ENCODE measurements at places on chromosomes 4 and X.

DNA sequence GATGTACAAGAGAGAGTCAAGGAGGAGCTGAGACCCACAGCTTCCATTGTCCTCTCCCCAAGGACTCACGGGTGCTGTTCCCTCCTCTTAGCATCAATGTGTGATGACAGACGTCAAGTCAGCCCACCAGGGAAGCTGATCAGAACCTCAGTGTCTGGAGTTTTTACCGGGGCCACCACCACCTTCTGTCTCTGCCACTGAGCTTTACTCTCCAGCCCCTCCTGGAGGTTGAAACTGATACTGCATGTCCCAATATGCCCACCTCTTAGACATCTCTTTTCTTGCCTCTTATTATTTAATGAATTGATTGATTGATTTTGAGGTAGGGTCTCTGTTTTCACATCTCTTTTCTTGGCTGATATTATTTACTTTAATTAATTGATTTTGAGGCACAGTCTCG lies 10.3 kb upstream of the AKAP17A start:
- no peak for DNase-seq

GRCh38 chrX:107450823-107451509 lies 1.5 kb downstream of the FRMPD3 start:
- DNase-seq = no peak

GRCh38 chrX:9515973-9516538 lies 51.2 kb downstream of the TBL1X start:
- no peak for DNase-seq

GRCh38 chr4:40228497-40229365 lies 31.9 kb downstream of the RHOH start:
- no peak for DNase-seq

- DNase-seq = no peak
These were observed 2.6 kb downstream of the SLC9B2 start for GRCh38 chr4:103073792-103074438.

DNA sequence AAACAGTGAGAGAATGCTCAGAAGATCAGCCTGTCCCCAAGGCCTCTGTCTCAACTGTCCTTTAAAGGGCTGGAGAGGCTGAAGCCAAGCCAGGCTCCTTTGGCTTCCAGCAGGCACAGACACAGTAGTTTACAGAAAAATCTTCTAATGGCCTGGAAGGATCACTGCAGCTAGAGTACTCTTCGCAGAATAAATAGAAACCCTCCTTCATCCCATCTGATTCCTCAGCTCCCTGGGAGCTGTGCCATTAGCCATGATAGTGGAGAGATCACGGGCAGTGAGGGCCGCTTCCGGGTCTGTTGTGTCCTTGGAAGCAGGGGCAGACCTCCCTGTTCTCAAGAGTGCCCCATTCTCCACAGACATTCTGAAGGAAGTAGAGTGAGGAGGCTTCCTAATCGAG lies 63.1 kb downstream of the CCNI start:
- no peak for DNase-seq

- DNase-seq = no peak
These were observed 52.5 kb downstream of the COQ2 start for GRCh38 chr4:83232082-83232481.

DNA sequence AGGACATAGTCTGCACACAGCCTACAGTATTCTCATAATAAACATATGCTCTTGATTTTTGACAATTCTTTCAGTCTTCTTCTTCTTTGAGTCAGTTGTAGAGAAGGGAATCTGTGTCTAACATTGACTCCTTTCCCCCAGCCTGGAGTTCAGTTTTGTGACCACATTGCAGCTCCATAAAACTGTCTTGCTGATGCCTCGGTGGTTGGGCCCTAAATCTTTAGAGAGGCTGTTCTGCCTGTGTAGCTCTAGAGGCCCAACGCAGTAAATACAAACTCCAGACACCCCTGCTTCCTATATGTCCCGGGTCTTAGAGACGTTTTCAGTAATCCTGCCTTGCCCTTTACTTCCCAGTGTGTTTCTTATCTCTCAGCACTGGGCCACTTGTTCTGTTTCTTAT lies 639.5 kb upstream of the AADAT start:
- no peak for DNase-seq

GRCh38 chr4:181271116-181271640 lies 972.0 kb upstream of the TENM3 start:
- DNase-seq = no peak

GRCh38 chrX:4268676-4269075 lies 555.2 kb upstream of the PRKX start:
- no peak for DNase-seq

GRCh38 chr4:155474758-155475157 lies 98.0 kb upstream of the MAP9 start:
- DNase-seq = no peak

DNA sequence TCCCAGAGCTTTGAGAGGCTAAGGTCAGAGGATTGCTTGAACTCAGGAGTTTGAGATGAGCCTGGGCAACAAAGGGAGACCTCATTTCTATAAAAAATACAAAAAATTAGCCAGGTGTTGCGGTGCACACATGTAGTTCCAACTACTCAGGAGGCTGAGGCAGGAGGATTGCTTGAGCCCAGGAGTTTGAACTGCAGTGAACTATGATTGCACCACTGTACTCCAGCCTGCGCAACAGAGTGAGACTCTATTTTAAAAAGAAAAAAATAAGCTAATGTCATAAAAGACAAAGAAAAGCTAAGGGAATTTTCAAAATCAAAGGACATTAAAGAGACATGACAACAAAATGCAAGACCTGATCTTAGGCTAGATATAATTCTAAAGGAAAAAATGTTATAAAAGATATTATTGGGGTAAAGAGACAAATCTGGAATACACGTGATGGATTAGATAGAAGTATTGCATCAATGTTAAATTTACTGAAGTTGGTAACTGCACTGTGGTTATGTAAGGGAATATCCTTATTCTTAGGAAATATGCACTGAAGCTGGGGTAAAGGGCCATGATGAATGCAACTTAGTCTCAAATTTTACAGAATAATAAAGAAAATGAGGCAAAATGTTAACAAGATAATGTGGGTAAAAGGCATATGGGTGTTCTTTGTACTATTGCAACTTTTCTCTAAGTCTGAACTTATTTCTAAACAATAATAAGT lies 75.2 kb downstream of the SPRY1 start:
- no peak for DNase-seq

DNA sequence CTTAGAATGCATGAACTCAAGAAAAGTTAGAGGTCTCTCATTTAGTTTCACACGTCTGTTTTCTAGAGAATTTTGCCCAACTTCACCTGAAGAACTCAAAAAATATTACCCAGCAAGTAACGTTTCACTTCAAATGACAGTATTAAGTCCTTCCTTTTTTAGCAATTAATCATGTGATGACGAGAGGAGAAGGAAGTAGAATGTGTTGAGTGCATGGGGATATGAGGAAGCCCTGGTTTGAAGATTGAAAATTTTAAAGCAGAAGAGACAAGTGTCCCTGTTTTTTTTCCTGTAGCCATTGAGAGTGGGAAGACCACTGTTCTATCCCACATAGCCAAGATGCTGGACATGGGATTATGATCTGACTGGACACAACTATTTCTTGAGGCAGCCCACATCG lies 406.3 kb upstream of the CPEB2 start:
- no peak for DNase-seq

DNA sequence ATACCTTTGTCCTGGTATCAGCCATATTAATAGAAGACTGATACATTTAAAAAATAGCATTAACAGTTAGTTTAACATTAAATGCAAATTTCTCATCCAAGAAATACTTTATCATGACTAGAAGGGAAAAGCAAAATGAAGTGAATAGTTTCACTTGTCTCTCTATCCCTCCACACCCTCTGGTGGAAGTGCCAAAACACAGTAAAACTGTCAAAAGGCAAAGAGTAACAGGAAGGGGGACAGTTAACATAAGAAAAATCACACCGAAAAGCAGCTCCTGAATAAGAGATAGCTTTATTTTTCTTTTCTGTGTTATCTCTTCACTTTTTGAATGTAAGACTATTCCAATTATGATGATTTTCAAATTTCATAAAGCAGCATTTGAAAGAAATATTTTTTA lies 187.2 kb downstream of the FBXW7 start:
- DNase-seq = no peak

- no peak for DNase-seq
These were observed 10.9 kb upstream of the GATB start for GRCh38 chr4:151771664-151772063.

GRCh38 chr4:42519803-42520417 lies 122.6 kb downstream of the SHISA3 start:
- no peak for DNase-seq

DNA sequence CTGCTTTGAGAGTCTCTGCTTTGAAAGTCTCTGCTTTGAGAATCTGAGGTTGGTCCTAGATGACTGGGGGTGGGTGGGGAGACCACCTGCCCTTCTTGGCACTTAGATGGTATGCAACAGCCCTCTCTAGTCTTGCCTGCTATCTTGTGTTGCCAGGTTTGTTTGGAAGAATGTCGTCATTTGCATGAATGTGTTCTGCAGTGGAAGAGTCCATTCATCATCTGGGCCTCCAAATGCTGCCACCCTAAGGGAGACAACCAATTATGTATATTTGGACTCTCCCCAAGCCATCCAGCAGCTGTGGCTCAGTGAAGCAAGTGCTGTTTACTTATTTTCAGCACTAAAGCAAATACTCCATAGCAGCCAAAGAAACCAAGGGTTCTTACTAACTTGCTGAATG lies 44.6 kb upstream of the TRPC5OS start:
- no peak for DNase-seq

GRCh38 chr4:147487616-147488015 lies 6.7 kb downstream of the EDNRA start:
- no peak for DNase-seq

GRCh38 chrX:675279-675954 lies 44.8 kb downstream of the SHOX start:
- DNase-seq = no peak

GRCh38 chrX:149567621-149568417 lies 18.1 kb upstream of the HSFX3 start:
- no peak for DNase-seq

DNA sequence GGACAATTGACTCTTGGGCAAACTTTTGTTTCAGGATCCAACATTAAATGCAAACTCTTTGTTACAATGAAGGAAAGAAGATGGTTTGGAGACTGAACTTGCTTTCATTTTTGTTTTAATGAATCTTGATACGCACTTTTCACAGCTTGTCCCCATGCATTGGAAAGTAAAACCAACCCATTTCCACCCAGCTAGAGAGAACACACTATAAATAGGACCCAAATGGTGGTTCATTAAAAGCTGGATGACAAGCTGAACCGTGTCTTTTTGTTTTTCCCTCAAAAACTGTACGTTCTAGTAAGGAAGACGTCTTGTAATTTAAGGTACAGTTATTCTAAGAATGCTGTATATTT lies 95.3 kb upstream of the EGFL6 start:
- no peak for DNase-seq

- no peak for DNase-seq
These were observed 2.6 kb downstream of the TMEM35A start for GRCh38 chrX:101081231-101081630.

- no peak for DNase-seq
These were observed 228.7 kb downstream of the OPHN1 start for GRCh38 chrX:68204521-68205038.

- no peak for DNase-seq
These were observed 1700.0 kb upstream of the ADGRL3 start for GRCh38 chr4:59500103-59500502.

- DNase-seq = no peak
These were observed 25.0 kb upstream of the CD38 start for GRCh38 chr4:15753081-15753480.

DNA sequence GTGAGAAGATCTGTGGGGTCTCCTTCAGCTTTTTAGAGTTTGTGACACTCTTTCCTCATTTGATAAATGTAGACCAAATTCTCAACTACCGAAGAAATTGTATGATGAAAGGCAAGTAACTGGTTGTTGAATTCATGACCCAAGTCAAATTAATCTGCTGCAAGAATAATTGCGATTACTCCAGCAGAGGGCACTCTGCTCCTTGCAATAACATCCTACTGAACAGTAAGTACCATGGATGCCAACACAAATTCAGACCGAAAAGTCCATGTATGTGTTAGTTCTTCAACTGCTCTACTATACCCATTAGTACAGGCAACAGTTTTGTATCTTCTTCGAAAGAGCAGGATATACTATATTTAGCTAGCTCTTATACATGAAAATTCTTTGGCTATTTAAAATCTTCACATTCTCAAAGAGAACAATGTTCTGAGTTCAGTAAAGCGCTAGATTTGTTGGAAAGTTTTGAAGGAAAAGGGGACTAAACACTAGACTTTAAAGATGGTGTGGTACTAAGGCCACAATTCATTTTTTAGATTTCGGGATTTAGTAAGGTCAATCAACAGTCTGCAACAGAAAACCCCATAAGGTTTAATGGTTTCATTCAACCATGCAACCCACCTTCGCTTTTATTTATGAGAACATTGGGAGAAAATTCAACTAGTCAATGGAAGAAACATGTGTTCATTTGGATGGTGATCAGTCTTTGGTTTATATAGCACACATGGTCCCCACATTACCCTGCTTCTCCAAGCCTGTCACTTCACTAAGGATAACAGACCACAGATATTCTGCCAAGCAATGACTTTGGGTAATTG lies 105.4 kb upstream of the TBC1D9 start:
- no peak for DNase-seq

DNA sequence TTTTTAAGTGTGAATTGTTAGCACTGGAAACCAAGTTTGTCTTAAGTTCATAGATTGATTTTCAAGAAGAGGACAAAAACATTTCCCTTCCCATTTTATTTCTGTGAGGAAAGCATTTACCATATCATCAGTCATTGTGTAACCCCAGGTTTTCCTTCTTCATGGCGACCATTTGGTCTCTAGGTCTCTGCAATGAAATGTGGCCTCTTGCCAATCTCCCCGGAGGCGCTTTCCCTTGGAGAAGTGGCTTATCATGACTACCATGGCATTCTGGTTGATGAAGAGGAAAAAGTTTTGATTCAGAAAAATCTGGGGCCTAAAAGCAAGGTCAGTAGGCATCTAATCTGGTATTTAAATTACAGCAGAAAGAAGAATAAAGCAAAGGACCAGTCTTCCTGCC lies 54.4 kb downstream of the ADD1 start:
- DNase-seq = no peak

- DNase-seq = no peak
These were observed 2.1 kb downstream of the NAF1 start for GRCh38 chr4:163164591-163164990.

DNA sequence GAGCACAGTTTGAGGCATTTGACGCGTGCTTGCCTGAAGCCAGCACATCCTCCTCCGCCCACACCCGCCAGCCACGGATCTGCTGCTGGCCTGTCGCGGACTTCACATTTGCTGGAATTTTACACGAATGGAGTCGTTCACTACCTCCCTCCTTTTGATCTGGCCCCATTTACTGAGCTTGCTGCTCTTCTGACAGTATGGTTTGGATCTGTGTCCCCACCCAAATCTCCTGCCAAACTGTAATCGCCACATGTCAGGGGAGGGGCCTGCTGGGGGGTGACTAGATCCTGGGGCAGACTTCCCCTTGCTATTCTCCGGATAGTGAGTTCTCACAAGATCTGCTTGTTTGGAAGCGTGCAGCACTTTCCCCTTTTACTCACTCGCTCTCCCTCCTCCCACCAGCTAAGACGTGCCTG lies 19.9 kb upstream of the CPLX1 start:
- no peak for DNase-seq

- DNase-seq = no peak
These were observed 191.8 kb downstream of the GPC3 start for GRCh38 chrX:133793626-133794025.

GRCh38 chr4:1271686-1272085 lies 18.0 kb upstream of the MAEA start:
- DNase-seq = no peak

Data from cortex of kidney (tissue), 1 donor.